A549 treated with CpdA at 1 μM for 4 hours (cell line): ENCODE measurements at places on chromosomes 13 and 19. TPM values are rescaled to one million over a fixed set of nuclear protein-coding genes. Genes with fewer than 3 reads are reported as not detected.

Gene PRODH2
- total RNA-seq: 0.17 to 0.50 TPM (median 0.25 TPM) in 5 replicates

Gene NECTIN2
- total RNA-seq: 71.2 to 91.2 TPM (median 84.6 TPM) in 5 replicates

Gene BEST2
- total RNA-seq: 0.05 to 0.10 TPM (median 0.08 TPM) in 3 of 5 replicates, not detected in the others

Gene WDR88
- total RNA-seq: not detected in 5 replicates

Gene URAD
- not detected in 5 replicates for total RNA-seq

Gene SEMA6B
- total RNA-seq: 4.4 to 6.5 TPM (median 6.0 TPM) in 5 replicates

Gene MIA
- total RNA-seq: 0.33 to 0.64 TPM in 2 of 5 replicates, not detected in the others

Gene ERICH4
- not detected in 5 replicates for total RNA-seq

Gene PALM
- total RNA-seq: 10.0 to 17.7 TPM (median 15.2 TPM) in 5 replicates

Gene POU2F2
- total RNA-seq: 0.27 to 0.55 TPM (median 0.48 TPM) in 5 replicates

Gene ZIM2
- not detected in 5 replicates for total RNA-seq

Gene ATXN8OS
- total RNA-seq: not detected in 5 replicates
